Tibial nerve (tissue), 4 donors: ENCODE measurements at places on chromosomes 7 and 10.

GRCh38 chr10:24843256-24843655 is 109.2 kb downstream of the PRTFDC1 start:
- no peak for DNase-seq

GRCh38 chr10:28902215-28902614 is 224.9 kb downstream of the BAMBI start:
- DNase-seq, result no peak

DNA sequence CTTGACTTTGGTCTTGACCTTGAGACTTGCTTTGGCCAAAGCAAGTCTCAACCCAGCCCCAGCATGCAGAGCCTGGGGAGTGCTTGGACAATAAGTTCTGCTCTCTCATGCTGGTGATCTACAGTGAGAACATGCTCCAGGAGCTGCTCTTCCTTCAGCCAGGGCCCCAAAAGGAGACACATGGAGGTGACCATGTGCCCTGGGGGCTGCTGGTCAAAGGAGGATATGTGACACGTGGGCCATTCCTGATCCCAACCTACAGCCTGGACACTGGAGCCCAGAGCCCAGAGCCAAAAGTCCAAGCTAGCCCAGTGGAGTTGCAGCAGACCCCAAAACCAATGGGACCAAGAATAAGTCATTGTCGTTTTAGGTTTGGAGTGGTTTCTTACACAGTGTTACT is 78.2 kb upstream of the CHST15 start:
- no peak for DNase-seq

GRCh38 chr10:43377424-43377883 is 6.0 kb downstream of the FXYD4 start:
- no peak for DNase-seq

DNA sequence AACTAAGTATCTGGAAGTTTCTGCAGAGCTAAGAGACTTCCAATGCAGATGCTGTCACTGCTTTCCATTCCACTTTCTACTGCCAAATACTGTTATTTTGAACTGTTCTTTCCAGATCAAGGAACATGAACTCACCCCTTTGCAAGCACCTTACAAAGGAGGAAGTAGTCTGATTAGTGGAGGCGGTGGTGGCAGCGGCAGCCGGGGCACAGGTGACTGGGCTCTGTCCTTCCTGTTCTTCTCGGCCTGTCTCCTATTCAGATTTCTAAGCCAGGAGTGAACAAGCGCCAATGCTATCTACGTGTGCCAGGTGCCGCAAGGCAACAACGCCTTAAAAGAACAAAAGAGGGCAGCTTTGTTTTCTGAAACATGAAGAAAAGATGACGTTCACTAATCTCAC is 44.9 kb downstream of the BEND7 start:
- no peak for DNase-seq

GRCh38 chr7:35712563-35713226 is 17.8 kb upstream of the HERPUD2 start:
- no peak for DNase-seq

GRCh38 chr10:4041635-4042034 is 256.6 kb upstream of the KLF6 start:
- DNase-seq, result no peak

DNA sequence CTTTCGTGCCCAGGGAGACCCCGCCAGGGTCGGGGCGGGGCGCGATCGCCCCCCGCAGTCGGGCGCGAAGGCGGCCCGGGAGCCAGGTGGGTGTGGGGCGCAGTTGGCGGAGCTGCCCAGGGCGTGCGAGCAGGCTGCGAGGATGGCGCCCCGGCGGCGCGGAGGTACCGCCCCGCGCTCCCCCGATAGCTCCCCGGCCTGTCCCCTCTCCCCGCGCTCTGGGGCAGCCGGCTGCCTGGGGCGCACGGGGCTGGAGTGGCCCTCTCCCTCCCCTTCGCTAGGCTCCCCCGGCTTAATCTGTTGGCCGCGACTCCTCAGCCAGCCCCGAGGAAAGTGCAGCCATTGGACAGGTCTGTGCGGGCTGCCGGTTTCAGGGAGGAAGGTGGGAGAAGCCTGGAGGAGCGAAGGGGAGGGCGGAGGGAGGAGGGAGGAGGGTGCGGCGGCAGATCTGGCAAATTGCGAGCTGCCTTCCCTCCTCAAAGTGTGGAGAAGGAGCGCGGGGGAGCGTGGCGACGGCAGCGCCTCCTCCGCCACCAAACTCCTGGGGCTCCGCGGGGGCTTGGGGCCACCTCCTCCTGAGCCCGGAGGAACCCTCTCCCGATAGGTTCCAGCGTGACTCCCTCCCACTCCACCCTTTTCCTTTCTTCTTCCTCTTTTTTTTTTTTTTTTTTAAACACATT is 361 bp upstream of the PLXDC2 start:
- peak; percentile 61 for DNase-seq

- DNase-seq, result no peak
Measured at GRCh38 chr7:17523813-17524739, 225.6 kb downstream of the AHR start.

DNA sequence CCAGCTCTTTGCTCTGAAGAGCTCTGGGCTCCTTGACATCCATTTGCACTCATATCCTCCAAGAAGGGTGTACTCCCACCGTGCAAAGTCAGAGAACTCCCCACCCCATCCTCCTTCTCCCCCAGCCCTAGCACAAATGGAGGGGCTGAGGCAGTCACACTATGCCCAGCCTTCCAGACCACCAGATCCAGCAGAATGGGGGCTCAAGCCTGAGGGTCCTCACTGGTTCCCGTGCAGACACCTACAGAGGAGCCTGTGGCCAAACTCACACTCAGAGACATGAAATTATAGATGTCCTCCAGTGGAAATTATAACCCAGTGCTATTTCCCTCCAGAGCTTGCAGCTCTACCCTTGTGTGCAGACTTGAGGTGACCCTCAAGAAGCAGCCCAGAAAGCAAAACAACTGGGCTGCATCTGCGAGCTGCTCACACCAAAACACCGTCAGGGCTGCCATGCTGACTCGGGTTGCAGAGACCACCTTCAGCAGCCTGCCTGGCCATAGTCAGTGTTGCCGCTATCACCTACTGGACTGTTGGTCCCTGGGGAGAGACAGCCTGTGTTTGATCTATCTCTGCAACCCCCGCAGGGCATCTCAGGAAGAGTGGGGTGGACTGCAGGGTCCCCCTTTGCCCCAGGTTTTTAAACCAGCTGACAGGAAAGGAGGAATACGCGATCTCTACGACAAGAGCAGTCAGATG is 7.4 kb downstream of the ZNF488 start:
- DNase-seq, result no peak

GRCh38 chr10:65793738-65794425 is 1132.0 kb upstream of the LRRTM3 start:
- peak; percentile 11 for DNase-seq

DNA sequence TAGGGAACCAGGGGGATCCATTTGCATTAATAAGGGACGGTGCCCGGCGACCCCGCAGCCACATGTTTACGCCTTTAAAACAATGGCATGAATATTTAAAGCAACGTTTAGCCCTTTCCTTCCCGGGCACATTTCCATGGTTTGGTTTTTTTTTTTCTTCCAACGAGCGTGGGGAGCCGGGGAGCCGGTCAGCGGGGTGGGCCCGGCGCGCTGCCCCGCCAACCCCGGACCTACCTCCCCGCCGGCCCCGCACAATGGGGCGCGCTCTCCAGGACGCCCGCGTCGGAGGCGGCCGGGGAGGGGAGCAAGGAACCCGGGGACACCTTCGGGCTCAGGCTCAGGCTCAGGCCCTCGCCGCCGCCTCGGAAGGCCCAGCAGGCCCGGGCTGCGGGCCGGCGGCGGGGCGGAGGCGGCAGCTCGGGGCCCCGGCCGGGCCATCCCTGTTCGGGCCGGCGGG is 1.0 kb downstream of the SEPHS1 start:
- DNase-seq, result no peak

- no peak for DNase-seq
Measured at GRCh38 chr7:140889645-140890044, 35.1 kb downstream of the BRAF start.

- DNase-seq, result no peak
Measured at GRCh38 chr7:727104-727805, at the start of gene PRKAR1B. PRKAR1B (minus strand) TSS chr7:727281; CDS start chr7:711505, 15,776 bp downstream.

GRCh38 chr10:130360826-130361311 is 224.7 kb downstream of the GLRX3 start:
- DNase-seq, result no peak

DNA sequence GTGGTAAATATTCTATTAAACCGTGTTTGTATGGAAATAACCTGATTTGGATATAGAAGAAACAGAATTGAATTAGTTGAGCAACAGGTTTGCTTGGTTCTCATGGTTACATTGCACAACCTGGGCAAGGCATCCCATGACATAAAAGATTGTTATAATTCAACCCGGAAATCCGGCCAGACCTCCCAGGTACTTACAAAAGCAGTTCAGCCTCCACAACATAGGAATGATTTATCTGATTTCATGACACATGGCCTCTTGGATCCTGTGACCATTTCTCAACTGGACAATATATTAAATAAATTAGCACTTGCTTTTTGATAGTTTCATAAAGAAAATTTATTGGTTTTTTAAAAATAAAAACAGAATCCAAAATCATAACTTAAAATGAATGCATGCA is 55.1 kb upstream of the PTPN12 start:
- no peak for DNase-seq

DNA sequence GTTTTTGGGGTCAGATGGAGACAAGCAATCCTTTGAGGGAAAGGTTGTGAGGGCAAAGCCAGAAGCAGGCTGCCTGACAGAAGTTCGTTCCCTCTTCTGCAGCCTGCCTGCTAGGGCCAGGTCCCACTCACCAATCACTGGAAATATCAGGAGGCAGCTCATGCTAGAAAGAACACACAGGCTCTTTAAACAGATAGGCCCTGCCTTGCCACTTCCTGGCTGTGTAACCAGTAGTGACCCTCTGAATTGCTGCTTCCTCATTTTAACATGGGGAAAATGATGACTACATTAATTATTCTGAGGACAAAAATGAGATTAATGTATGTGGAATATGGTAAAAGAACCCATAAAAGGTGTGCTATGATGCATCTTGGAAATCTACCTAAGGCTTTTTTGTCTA is 50.5 kb upstream of the MRLN start:
- no peak for DNase-seq

GRCh38 chr7:42911454-42912447 is at the start of gene C7orf25:
C7orf25 (minus strand) TSS chr7:42912070; CDS start chr7:42910900, 1,170 bp downstream.
- DNase-seq, result peak; percentile 92

- DNase-seq, result no peak
Measured at GRCh38 chr7:117284692-117285091, 38.2 kb downstream of the WNT2 start.

- DNase-seq, result peak; percentile 42
Measured at GRCh38 chr10:87095236-87095945, 385 bp downstream of the SHLD2 start.

DNA sequence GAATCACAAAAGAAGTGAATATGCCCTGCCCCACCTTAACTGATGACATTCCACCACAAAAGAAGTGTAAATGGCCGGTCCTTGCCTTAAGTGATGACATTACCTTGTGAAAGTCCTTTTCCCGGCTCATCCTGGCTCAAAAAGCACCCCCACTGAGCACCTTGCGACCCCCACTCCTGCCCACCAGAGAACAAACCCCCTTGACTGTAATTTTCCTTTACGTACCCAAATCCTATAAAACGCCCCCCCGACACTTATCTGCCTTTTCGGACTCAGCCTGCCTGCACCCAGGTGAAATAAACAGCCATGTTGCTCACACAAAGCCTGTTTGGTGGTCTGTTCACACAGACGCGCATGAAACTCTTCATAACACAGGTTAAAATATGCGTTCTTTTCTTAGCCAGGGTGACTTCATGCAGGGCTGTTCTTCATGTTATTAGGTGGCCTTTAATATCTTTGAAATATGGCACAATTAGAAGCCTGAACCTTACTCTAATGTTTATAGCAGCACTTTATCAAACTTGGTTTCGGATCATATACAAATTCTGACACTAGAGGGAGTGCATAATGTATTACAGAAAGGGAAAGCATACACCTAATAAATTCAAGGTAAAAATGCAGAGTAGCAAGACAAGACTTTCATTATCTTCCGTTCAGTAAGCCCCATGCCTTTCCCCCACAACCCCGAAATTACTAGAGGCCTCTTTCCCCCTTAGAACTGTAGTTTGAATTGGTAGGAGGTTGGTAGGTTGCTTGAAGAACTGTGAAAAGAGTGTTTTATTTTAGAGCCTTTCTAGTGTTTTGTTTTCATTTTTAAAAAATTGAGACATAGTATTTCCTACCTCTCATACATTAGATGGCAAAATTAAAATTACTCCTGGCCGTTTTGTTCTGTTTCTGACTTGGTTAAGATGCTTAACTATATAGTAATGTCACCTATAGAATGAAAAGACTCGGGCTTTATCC is 117.9 kb downstream of the NPY start:
- DNase-seq, result no peak

DNA sequence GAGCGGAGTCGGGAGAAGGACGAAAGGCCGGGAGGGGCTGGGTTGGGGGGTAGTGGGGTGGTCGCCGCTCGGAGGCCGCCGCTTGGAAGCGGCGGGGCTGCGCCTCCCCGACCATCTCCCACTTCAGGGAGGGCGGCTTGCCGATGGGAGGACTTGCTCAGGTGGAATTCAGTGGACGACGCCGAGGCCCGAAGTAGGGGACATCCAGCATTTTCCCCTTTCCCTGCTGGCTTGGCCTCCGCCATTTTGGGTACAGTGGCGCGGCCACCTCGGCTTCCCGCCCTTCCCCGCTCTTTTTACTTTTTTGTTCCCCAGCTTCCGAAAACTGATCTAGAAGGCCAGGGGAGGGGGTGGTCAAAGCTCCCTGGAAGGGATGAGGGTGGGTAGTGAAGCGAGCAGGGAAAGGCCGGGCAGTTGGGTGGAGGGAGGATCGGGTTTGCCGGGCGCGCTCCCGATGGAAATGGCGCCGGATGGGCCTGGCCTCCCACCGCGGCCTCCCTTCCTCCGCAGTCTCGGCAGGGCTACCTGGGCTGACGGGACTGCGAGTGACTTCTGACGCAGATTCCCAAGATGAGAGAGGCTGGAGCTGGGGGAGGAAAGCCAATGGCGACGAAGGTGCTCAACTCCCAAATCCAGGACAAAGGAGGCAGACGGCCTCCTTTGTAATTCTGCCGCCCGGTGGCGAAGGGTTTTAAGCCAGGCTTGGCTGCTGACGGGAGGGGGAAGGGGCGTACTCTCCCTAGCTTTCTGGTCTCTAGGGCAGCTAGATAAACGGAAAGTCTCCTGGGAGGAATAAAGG is at the start of gene PBLD:
Gene PBLD (minus strand): TSS at position 670 of the 799 bp plus-strand sequence. CDS start 26,084 bp downstream, outside the sequence.
- peak; percentile 38 for DNase-seq
